ENCODE measurements at places on chromosomes 13 and 19.

GRCh38 chr13:101773062-101773461 is 320.6 kb downstream of the ITGBL1 start:
- DNase-seq, result no peak

- DNase-seq, result peak; percentile 12
Measured at GRCh38 chr13:23871616-23872220, 17.5 kb downstream of the MIPEP start.

- peak; percentile 56 for DNase-seq
Measured at GRCh38 chr13:99356262-99357091, 49.3 kb upstream of the GPR183 start.

DNA sequence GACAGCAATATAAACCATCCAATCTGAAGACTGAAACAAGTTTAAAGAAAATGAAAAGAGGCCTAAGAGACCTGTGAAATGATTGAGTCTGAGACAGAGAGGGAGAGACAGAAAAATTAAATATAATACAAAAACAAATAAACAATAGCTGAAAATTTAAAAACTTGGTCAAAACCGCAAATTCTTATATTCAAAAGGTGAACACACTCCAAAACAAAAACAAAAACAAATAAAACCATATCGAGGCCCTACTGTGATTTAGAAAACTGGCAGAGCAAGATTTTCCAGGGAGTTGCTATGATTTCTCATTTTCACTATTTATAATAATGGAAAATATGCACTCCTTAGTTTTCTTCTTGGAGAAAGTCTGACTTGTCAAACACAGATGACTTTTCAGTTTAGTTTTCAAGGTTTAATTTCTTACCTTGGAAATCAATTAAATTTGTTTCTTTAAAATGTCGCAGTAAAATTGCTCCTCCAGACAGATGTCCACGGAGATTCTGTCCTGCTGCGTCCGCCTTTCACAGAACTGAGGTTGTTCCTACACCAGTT is 1420.3 kb downstream of the UQCRFS1 start:
- no peak for DNase-seq

Measured in H4 (cell line).